Lower lobe of right lung (tissue), 2 donors: ENCODE measurements at places on chromosomes 4 and X. TPM values are rescaled to one million over a fixed set of nuclear protein-coding genes. Genes with fewer than 3 reads are reported as not detected.

The TMEM255A gene
- 2.7 TPM for total RNA-seq

The PRR32 gene
- not detected for total RNA-seq

The SAP30 gene
- 15.1 TPM for total RNA-seq

The ANXA10 gene
- total RNA-seq = not detected

DNA sequence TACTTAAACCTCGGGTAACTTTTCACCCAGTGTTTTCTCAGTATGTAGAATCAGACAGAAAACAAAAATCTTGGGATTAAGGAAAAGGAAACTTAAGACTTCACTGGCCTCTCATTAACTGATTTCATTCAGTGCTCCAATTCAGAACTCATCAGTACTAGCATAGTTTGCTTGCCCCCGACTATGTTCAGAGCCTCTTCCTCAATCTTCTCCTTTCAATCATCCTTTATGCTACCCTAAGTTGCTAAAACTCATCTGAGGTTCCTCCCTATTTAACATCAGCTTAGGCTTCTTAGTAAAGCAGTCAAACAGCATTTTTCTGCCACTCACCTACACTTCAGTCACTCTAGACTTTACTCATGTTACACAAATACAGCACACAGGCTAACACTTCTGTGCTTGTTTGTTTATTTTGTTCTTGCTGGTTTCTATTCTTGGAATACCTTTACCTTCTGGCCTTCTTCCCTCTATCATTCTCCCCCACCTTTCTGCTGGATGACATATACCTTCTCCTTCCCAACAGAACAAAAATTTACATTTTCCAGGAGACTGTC is 163.0 kb upstream of the TLL1 start:
- no peak for DNase-seq

GRCh38 chr4:113555868-113556267 is 205.7 kb downstream of the CAMK2D start:
- peak; percentile 46 for DNase-seq
